ENCODE measurements at places on chromosomes 3 and 15.

- peak; percentile 9 for DNase-seq
Observed at GRCh38 chr3:57434041-57434440, 110.1 kb downstream of the DNAH12 start.

GRCh38 chr3:71784201-71784913 is 591 bp downstream of the PROK2 start:
- DNase-seq: no peak

DNA sequence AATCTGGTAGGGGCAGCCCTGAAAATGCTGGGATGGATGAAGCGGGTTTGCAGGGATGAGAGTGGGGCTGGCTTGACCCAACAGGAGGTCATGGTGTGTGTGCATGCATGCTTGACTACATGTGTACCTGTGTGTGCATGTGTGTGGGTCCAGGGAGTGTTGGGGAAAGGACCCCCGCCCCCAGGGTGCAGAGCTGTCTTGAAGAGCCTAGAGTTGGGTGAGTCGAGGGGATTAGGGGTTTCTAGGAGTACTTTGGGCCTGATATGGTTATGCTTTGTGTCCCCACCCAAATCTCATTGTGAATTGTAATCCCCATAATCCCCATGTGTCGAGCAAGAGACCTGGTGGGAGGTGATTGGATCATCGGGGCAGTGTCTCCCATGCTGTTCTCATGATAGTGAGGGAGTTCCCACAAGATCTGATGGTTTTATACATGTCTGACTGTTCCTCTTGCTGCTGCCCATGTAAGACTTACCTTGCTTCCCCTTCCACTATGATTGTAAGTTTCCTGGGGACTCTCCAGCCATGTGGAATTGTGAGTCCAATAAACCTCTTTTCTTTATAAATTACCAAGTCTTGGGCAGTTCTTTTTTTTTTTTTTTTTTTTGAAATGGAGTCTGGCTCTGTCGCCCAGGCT is 5.2 kb upstream of the LCTL start:
- DNase-seq: no peak

DNA sequence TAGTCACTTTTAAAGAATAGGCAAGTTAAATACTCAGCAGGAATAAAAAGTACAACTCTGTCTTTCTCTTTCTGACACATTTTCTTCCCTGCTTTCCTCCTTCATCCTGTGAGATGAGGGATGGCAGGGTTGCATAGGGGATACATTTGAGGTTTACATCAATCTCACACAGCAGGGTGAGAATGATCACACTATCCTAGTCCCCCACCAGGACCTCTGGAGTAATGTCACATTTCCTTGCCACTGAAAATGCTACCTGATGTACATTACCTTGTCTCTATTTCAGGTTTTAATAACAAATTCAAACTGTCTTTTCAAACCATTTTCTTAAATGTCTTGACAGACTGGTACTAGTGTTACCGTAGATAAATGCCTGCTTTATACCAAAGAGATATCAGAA is 816.9 kb downstream of the FHIT start:
- no peak for DNase-seq

GRCh38 chr15:63638839-63639238 is 41.7 kb downstream of the FBXL22 start:
- DNase-seq: no peak

DNA sequence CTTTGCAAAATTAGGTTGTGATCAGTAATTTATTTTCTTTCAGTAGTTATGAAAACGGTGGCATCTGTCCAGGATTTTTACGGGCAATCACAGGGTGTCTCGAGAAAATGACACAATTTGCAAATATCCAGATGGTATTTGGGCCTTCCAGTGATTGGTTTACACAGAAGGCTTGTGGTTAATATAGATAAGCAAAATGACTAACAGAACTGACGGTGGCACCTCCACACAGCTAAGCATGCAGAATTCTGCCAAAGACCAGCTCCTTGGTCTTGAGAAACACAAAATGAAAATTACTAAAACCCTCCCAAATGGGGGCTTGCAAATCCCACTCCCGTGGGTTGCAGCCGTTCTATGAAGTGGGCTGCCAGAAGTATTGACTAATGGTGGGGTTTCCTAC is 5.5 kb downstream of the ARHGEF3 start:
- DNase-seq: no peak

DNA sequence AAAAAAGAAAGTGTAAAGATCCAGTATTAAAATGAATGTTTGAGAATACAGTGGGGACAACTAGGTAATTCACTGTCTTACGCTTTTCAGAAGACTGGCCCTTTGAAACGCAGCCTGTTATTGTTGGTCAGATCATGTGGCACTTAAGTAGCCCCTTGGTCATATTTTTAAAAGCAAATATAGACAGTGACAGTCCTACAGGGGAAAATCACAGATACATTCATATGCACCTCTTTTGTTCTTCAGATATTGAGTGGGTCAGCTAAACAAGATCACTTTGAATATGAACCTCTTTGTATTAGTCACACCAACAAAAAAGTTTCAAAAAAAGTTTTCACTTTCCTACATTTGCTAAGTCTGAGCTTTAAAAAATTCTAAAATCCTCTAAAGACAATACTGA is 36.0 kb downstream of the TIGIT start:
- DNase-seq: no peak

GRCh38 chr15:31051496-31052080 is 49.9 kb downstream of the TRPM1 start:
- no peak for DNase-seq

DNA sequence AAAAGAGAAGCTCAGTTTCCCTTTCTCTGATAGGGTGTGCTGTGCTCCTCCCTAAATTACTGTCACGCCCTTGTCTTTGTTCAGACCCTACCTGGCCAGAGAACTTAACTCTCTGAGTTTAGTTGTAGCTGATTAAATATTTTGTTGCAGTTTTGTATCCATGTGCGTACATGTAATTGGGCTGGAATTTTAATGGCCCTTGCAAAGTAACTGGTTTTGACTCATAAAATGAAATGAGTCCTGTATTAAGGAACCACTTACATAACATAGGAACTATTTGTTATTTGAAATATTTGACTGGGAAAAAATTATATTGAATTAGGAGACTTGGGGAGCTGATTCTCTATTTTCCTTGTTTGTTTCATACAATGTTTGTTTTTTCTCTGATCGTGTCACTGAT is 80.2 kb downstream of the LRRK1 start:
- no peak for DNase-seq

DNA sequence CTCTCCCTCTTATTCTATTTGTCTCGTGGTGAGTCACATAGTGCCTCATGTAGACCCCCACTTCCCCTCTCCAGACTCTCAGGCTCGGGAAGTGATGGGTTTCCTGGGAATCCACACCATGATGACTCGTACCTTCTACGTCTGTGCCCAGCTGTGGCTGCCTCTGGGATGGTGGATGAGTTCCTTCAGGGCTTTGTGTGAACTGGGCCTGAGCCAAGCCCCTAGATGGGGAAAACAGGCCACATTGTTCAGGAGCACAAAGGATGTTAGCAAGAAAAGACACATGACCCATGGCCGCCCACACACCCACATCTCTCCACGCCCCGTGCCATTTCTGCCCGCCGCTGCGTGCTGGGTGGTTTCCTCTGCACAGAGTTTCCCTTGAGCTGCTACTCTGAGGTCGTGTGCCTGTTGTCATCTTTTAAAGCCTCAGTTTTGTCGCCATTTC is 10.5 kb downstream of the ISG20 start:
- no peak for DNase-seq

- DNase-seq: no peak
Observed at GRCh38 chr3:129263161-129263910, 13.9 kb downstream of the COPG1 start.

DNA sequence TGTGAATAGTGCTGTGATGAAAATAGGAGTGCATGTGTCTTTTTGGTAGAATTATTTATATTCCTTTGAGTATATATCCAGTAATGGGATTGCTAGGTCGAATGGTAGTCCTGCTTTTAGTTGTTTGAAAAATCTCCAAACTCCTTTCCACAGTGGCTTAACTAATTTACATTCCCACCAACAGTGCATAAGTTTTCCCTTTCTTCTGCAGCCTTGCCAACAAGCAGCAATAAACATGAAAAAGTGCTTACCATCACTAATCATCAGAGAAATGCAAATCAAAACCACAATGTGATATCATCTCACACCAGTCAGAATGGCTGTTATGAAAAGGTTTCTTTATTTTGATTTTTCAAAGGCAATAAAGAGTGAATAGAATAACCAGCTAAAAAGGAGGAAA is 1105.9 kb downstream of the NAALADL2 start:
- DNase-seq: no peak

Data from HuH-7 (cell line).